Mammary epithelial cell (primary cell): ENCODE measurements at places on chromosomes 3 and 15.

DNA sequence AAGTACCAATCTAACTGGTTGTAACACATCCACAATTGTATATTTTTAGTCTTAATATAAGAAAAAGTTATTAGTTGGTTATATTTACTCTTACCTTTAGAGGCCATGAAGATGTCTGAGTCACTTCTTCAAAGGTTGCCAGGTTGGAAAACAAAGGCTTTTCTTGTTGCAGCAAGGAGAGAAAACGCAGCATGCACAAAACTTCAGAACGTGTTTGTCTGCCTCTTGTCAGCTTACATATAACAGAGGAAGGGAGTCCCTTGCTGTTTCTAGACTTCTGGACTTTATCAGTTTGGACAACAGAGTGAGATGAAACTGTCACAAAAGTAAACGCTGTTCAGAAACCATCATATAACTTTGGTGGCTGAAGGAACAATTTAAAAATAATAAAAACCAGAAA, at the start of gene PLSCR5:
TSS of gene PLSCR5 (minus strand) at position 241 of the 400 bp plus-strand sequence. CDS start at position 107, 134 bp downstream.
- DNase-seq = peak; percentile 66

DNA sequence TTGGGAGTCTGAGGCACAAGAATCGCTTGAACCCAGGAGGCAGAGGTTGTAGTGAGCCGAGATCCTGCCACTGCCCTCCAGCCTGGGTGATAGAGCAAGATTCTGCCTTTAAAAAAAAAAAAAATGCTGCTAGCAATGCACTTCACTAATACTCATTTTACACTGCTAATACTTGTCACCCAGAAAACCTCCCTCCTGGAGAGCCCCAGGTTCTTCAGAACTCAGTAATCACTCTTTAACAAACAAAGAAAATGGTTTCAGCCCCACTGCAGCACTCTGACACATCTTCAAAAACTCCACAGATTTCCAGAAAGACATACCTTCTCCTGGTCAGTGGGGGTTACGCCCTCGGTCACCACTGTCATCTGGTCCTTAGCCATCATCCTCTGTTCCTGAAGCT, 366.7 kb downstream of the SHQ1 start:
- DNase-seq = no peak

GRCh38 chr3:81839504-81840094, 78.2 kb upstream of the GBE1 start:
- no peak for DNase-seq

DNA sequence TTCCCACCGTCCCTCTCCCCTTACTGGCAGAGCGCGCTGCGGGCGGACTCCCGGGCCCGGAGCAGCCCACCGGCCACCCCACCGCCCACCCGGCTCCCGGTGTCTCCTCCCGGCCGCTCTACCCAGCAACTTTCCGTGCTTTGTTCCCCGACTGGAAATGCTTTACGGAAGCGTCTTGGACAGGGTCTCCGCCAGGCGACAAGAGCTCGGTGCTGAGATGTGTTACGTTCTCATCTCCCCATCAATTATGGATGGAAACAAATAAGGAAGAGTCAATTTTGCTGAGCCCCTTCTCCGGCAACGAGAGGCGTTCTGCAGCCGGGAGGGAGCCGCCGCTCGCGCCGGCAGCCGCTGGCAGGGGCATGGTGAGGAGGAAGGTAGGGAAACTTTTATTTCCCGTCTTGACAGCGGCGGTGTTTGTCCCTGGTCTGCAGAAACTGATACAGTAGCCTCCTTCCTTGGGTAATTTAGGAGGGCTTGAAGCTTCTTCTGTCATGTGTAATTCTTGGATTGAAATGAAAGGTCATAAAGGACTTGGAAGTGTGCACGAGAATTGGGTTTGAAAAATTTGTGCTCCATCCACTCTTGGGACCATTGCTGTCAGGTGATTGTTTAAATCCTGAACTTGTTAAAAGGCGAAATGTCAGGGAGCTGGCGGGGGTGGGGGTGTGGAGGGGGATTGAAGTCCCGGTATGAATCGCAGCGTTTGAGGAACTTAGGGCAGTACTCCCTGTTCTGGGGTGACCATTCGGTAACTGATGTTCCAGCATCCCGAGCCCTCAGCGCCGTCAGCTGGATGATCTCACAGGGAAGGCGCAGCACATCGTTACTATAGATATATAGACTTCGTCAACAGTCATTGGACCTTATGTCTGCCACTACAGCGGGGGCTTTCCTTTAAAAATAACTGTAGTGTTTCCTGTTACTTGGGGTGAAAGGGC, 1.5 kb downstream of the SEMA6D start:
- DNase-seq = peak; percentile 3

DNA sequence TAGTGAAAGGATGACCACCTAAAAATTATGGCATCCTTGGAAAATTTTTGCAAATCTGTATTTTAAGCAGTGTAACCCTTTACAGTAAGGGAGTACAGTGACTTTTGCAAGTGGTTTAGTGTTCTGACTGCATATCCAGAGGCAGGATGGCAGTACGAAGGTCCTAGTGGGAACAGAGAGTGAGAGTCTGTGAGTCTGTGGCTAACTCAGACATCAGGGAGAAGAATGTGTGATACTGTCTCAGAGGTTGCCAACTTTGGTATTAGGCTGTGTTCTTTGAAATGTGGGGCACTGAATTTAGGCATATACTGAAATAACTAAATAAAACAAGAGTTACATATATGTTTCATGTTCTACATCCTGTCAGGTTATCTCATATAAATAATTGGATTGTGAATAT, 25.7 kb downstream of the PRKCI start:
- DNase-seq = no peak

DNA sequence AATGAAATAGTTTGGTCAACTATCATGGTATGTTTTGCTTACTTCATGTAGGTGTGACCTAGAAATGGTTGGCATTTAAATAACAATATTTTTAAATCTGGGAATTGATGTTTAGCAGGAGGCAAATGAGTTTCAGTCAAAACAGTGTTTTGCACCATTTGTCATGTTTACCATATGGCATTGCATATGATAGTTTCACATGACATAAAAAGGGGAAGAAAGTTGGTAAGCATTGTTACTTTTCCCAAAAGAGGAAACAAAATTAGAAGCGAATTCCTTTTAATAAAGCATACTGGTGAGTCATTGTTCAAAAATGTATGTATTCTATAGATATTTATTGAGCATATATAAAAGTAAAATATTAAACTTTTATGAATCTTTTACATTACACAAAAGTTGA, 2.3 kb downstream of the RNF13 start:
- DNase-seq = no peak

GRCh38 chr3:164486150-164486549, 592.1 kb downstream of the SI start:
- DNase-seq = no peak

GRCh38 chr15:92306663-92307062, 87.0 kb upstream of the ST8SIA2 start:
- peak; percentile 1 for DNase-seq

- no peak for DNase-seq
Measured at GRCh38 chr15:96053781-96054428, 276.6 kb upstream of the NR2F2 start.

DNA sequence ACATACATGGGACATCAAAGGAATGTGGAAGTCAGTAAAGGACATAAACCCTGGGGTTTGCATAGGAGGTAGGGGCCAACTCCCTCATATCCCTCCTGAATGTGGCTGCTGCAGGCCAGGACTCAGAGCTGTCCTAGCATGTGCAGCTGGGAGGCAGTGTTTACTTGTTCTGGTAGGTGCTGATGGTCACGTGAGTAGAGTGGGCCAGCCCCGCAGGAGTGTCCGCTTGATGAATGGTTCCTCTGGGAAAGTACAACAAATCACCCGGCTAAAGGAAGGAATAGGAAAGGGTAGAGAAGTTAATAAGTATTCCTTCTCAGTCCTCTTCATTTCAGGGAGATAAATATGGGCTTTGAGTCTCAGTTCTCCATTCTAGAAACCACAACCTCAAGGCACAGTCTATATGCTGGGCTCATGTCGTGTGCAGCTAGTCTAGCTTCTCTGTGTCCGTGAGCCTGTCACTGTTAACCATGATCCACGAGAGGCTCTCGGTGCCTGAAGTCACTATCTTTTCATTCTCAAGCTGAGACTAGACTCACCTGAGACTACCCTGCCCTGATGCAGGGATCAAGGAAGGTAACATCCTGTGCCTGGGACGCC, 17.9 kb downstream of the RIOX2 start:
- no peak for DNase-seq

DNA sequence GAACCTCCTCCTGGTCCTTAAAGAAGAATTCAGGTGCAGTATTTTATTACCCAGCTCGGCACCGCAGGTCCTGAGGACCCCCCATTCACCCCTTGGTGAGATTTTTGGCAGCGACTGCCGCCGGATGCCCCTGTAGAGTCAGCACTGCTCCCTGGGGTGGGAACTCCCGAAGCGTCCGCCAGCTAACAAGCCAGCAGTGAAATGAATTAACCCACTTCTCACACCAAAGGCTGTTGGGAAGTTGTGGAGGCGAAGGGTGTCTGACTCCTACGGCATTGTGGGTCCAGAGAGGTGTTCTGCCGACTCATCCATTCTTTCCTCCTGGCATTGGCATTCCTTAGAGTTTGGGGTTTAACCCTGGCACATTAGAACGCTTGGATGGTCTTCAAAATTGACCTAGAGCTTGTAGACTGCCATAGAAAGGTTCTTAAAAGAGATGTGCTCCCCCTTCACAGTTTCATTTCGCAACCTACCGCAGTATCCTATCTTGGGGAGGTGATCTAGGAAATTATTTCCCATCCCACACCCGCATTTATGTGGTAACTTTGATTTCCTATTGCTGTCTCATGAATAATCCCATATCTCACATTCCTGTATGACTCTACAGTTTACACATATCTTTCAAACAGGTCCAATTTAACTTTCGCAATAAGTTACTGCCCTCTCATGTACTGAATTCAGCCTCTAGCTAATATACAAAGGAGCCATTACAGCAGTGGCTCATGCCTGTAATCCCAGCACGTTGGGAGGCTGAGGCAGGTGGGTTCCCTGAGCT, 879 bp upstream of the EIF5A2 start:
- peak; percentile 95 for DNase-seq

DNA sequence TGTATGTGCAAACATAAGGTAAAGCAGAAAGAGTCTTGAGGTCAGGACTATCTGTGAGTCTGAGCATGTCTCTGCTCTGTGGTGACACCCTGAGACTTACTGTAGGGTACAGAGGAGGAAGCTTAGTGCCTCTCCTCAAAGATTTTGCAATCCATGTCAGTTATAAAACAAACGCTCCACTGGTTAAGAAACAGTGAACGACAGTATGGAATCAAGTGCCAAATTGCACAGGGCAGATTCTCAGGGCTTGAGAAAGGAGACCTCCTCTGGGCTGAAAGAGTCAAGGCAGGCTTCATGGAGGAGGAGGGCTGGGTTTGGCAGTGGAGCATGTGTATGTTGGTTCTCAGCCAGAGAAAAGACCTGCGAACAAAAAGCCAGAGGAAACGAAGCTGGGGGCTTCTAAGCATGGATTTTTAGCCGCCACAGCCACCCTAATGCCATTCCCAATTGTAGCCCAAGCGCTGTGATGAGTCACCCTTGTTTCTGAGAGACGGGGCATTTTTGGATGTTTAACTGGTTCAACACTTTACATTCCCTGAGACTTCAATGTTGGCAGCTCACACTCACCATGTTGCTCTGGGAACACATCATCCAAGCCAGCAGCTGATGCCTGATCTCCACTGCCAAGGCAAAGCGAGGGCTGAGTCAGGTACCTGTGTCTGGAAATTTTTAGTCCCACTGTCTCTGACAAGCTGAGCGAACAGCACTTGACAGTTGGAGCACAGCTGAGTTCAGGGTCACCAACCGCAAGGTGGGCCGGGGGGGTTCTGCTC, 3.4 kb upstream of the DGKG start:
- peak; percentile 19 for DNase-seq

DNA sequence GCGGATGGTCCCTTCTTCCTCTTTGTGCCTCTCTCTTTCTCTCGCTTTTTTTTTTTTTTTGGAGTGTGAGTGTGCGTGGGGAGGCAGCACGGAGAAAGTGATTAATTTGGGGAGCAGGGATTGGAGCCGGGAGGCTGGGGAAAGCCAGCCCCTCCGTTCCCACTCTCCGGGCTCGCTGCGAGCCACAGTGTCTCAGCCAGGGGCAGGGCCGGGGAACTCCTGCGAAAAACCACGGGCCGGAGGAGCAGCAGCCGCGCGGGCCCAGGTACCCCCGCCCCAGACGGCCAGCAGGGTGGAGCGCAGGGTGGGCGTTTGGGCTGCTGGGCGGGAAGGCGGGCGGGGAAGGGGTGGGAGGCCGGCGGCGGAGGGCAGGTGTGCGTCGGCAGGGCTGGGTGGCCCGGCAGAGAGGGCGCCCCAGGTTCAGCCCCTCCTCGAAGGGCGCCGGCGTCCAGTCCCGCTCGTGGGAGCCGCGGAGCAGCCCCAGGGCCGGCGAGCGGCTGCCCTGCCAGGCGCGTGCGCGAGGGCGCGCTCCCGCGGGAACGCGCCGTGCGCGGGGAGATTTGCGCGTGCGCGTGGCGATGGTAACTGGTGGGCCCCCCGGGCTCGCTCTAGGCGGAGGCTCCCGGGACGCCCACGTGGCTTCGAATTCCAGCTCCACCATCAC, 1.4 kb downstream of the CHL1 start:
- no peak for DNase-seq

DNA sequence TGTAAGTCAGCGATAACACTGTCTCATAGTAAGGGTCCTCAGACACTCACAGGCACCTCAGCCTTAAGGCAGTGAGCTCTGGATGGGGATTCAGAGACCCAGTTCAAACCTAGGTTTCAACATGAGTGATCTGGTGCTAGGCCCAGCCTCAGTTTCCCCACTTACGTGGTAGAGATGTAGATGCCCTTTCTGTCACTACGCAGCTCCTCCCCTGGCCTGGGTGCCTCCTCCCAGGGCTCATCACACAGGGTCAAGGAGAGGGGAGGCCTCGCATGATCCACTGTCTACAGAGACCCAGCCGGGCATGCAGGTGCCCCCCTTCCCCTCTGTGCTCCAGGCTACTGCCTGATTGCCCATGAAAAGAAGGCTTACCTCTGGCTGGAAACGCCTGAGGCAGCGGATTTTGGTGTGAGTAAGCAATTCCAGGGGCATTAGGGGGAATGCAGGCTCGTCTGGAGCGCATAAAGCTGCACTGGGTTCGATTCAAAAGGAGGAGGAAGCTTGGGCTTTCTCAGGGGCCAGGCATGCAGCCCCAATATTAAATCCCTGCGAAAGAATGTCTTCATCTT, 69.8 kb upstream of the ANKRD34C start:
- no peak for DNase-seq

DNA sequence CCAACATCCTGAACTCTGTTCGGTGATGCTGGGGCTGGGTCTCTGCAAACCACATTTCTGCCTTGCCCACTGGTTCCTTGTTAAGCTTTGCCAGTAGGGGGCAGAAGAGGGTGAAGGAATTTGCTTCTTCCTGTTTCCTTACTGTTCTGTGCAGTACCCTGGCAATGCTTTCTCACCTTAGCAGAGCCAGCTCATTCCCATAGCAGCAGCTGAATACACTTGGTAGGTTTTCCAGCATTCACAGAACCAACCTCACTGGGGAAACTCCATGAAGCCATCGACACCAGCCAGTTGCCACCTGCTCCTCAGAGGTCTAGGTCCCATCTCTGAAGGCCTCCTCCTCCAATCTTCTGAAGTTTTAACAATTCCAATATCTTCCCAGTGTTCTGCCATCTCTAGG, 308.4 kb downstream of the PDCD6IP start:
- peak; percentile 2 for DNase-seq

GRCh38 chr3:39013921-39014509, 37.7 kb downstream of the SCN11A start:
- peak; percentile 82 for DNase-seq
